ENCODE measurements at places on chromosomes 5 and 9.

- DNase-seq, result no peak
Observed at GRCh38 chr5:173395257-173395932, 67.2 kb upstream of the STC2 start.

DNA sequence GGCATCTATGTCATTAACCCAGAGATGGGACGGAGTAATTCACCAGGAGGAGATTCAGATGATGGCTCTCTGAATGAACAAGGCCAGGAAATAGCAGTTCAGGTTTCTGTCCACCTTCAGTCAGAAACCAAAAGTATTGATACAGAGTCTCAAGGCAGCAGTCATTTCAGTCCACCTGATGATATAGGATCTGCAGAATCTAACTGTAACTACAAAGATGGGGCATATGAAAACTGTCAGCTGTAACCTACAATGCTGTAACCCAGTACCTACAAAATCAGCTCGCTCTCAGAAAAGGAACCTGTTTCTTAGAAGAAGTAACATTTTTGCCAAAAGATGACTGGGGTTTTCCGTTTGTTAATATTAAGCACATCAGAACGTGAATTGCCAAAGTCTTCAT, 14.7 kb downstream of the MFAP3 start:
- no peak for DNase-seq

DNA sequence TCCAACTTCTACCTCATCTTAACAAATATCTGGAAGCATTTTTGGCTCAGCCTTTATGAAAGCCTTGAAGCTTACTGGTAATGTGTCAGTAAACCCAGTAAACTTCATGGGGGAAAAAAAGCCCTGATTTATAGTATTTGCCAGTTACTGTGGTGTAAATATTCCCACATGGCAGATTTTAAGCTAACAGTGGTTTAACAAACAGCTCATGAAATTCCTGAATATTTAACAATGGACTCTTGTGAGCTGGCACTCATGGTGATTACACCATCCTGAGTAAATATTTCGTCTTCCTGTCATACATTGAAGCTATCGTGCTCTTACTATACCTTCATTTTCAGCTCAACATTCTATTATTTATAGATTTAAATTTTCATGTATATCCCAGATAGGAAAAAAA, 57.0 kb upstream of the ACOT12 start:
- no peak for DNase-seq

DNA sequence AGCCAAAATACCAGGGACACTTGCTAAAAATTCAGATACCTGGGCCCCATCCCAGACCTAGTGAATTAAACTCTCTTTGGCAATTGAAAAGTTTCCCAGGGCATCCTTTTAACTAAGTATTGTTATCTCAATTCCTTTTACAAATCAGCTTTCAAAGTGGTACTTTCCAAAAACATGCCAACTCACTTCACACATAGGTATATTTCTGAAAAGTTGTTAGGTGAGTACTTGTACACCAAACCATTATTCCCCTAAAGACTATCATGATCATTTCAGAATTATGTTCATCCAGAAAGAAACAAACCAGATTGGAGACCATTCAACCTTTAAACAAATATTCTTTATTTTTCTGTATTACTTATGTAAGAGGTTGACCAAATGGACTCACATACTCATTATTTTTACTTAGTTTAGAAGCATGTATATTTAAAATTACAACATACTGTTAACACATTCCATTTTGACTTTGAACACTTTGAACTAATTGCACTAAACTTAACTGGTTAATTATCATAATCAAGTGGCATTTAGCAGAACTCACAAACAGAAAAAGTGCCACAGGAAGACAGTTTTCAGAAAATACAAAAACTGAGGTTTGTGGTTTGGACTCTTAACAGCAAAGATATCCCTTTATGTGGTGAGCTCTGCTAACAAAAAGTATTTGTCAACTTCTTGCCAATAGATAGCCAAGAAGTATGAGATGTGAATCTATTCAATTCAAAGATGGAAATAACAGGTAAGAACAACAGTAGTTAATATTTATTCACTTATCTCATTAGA, 40.7 kb downstream of the KIAA0825 start:
- no peak for DNase-seq

DNA sequence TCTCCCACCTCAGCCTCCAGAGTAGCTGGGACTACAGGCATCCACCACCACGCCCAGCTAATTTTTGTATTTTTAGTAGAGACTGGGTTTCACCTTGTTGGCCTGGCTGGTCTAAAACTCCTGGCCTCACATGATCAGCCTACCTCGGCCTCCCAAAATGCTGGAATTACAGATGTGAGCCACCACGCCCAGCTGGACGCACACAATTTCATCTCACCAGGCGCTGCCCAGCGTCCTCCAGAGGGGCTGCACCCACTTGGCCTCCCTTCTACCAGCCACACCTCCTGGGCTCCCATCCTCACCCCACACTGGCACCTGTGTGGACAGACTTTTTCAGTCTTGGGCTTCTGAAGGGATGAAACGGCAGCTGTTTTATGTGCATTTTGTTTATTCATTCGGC, 3.8 kb upstream of the EXOC3 start:
- no peak for DNase-seq

DNA sequence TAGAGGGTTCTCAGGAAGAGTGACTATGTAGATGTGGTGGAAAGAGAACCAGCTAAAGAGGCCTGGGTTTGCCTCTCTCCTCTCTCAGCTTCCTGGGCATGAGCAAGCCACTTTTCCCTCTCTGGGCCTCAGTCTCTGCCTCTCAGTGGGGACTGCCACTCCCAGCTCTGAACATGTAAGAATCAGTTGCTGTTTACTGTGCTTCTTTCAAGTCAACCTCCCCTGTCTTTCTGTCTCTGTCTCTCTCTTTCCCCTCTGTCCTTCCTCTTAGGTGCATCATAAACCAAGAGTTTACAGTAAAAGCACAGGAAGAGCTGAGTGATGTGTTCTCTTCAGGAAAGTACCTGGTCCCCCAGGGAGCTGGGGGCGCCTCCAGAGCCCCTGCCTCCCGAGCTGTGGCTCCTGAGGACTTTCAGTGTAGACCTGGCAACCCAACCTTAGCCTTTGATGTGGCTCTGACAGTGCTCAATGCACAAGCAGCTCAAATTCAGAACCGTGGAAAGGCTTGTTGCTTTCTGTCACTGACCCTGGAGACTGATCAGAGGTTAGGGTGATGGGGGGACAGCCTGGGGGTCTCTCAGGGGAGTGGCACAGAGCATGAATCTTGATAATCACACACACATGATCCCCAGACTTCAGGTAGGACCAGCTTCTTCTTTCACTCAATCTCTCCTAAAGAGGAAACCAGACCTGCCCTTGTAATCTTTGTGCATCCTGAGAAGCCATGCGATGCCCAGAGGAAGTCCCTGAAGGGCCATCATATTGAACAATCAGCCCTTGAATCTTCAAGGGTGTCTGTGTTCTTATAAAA, 59.4 kb upstream of the TNFSF8 start:
- DNase-seq, result no peak

DNA sequence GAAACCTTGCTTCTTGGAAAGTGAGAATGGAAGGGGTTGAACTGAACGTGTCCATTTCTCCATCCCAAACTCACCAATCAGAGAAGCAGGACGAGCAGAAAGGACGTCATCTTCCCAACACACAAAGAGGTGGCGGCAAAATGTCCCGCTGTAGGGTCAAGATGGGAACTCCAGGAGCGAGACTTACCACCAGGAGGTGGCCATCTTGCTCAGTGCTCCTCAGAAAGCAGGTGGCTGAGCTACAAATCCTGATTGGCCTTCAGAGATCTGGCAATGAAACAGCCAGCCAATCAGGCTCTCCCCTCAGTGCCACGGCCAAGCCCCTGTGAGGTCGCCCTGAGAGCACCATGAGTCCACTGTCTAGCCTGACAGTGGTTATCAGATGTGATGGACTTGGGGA, 259.0 kb downstream of the NDUFS4 start:
- DNase-seq, result no peak

- DNase-seq, result no peak
Observed at GRCh38 chr9:82201196-82201595, 212.6 kb downstream of the SPATA31D1 start.

DNA sequence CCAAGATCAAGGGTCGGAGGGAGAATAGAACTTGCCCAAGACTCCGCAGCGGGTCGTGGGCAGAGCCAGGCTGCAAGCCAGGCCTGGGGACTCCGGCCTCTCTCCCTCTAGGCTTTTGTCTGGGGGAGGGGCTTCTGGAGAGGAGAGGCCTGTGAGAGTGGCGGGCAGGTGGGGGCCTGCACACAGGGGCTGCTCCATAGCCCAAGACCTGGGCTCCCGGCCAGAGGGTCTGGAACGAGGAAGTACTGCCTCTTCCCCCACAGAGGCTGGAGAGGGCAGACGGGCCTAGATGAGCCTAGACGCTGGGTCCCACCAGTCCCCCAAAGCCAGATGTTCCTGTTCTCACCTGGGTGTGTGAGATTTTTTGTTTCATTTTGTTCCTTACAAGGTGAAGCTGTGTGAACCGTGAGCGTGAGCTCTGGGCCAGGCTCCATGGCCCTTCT, 5.2 kb upstream of the ST6GALNAC6 start:
- no peak for DNase-seq

Measured in vagina (tissue), 2 donors.